GM12891 (cell line): ENCODE measurements at places on chromosomes 4 and X.

GRCh38 chr4:67674098-67674497 is 26.9 kb downstream of the UBA6 start:
- DNase-seq: no peak

- no peak for DNase-seq
Measured at GRCh38 chr4:15063341-15063740, 61.1 kb downstream of the CPEB2 start.

DNA sequence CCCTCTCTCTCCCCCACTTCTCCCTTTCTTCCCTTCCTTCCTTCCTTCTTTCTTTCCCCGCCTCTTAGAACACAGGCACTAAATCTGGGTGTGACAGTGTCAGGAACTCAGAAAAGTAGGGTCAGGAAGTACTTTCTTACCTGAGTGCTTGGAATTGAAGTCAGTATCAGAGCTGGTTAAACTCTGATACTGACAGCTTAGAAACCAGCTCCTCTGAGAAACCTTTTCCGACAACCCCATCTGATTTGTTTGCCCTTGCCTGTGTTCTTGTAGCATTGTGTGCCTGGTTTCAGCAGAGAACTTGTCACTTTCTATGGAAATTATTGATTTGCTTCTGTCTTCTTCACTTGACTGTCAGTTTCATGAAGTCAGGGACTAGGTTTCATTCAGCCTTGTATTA is 113.9 kb downstream of the AASDH start:
- no peak for DNase-seq

DNA sequence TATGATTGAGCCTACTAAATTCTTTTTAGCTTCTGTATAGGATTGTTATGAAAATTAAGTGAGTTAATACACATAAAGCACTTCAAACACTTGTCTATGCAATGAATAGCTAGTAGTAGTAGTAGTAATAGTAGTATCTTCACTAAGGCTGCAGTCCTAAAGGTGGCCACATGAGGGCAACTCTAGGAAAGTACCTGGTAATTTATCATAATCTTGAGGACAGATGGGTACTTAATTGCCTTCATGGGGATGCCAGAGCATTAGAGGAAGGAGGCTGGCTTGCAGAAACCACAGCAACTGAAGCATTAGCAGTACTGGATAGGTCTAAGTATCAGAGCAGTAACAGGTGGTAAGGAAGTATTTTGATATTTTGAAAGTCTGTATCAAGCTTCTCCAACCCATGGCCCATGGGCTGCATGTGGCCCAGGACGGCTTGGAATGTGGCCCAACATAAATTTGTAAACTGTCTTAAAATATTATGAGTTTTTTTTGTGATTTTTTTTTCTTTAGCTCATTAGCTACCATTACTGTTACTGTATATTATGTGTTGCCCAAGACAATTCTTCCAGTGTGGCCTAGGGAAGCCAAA is 17.3 kb downstream of the NIPAL1 start:
- DNase-seq: no peak

DNA sequence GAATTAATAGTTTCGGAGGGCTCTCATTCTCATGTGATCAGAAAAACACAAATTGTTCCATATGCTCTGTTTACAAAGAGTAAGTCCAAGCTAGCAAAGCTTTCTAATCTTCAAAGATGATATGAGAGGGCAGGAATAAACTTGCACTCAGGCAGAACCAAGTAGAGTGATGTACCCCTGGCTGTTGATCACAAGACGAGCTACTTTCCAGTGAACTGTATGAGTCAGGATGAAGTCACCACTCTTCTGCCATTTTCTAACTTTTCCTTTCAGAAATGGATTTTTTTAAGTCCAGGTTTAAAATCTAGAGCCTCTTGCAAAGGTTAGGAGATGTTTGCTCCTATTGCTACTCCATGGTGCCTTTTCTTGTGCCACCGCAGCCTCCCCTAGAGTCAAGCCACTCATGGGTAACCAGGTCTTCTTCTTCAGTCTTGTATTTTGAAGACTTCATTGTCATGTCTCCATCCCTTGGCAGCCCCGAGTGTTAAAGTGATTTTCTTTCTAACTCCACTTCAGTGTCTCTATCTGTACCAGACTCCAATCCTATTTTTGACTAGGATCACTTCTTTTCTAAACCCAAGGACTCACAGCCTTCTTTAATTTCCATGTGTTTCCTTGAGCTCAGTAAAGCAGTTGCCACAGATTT is 171.9 kb upstream of the GALNT7 start:
- DNase-seq: no peak

GRCh38 chrX:110853610-110854009 is 58.0 kb upstream of the CHRDL1 start:
- no peak for DNase-seq

GRCh38 chr4:124694306-124694705 is 18.2 kb downstream of the ANKRD50 start:
- no peak for DNase-seq

- no peak for DNase-seq
Measured at GRCh38 chrX:71251466-71251973, 2.4 kb downstream of the ZMYM3 start.

- DNase-seq: no peak
Measured at GRCh38 chrX:31165241-31166035, 93.6 kb upstream of the FTHL17 start.

- DNase-seq: no peak
Measured at GRCh38 chr4:99090481-99091215, 2.1 kb upstream of the ADH5 start.

DNA sequence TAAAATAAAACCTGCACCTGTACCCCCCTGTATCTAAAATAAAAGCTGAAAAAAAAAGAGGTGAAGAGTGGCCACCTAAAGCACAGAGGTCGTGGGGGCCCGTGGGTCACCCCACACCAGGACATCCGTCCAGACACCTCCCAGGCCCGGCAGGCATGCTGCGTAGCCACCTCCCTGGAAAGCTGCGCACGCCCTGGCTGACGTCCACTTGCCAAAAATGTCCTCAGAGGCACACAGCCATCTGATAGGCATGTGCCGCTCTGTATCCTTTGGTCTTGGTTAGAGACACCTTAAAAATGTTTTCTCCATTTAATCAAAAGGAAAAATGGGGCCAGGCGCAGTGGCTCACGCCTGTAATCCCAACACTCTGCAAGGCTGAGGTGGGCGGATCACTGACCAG is 17.7 kb downstream of the FAM53A start:
- DNase-seq: no peak

GRCh38 chr4:128163177-128164117 is 102.3 kb downstream of the LARP1B start:
- no peak for DNase-seq

DNA sequence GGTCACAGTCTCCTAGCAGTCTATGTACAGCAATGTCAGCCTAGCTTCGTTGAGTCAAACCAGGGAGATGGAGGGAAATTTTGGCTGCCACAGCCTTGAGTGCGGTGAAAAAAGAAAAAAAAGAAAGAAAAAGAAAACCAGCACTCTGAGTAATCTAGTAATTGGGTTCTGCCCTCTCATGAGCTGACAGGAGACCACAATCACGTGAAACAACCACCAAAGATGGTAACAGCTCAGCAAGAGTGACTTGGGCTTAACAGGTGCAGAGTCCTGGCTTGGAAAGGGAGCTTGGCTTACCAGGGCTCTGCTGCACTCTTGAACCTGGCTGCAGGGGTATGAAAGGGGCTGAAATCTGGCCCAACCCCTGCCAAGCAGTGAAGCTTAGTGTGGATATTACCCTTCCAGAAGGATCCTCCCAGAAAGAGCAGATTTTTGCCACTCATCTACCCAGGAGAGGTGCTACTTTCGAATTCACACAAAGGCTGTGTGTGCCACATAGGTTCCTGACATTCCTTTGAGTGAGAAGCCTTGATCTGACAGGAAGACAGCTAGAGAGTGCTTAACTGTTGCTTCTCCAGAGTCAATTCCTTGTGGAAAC is 350.3 kb downstream of the PTTG2 start:
- peak; percentile 43 for DNase-seq

DNA sequence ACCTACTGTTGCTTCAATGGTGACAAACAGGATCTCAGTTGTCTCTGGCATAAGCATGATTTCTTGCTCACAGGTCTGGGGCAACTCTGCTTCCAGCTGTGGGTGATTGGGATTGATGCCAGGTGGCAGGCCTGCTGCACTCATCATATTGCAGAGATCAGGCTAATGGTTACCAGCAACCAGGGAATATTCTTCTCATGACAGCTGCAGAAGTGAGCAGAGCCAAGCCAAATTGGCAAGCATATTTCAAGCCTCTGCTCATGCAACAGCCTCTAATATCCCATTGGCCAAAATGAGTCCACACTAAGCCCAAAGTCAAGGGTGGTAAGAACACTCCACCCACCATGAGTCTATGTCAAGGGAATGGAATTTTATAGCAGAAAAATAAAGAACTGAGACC is 26.7 kb upstream of the TBC1D19 start:
- DNase-seq: no peak

- no peak for DNase-seq
Measured at GRCh38 chr4:81019006-81019405, 11.5 kb upstream of the BMP3 start.

DNA sequence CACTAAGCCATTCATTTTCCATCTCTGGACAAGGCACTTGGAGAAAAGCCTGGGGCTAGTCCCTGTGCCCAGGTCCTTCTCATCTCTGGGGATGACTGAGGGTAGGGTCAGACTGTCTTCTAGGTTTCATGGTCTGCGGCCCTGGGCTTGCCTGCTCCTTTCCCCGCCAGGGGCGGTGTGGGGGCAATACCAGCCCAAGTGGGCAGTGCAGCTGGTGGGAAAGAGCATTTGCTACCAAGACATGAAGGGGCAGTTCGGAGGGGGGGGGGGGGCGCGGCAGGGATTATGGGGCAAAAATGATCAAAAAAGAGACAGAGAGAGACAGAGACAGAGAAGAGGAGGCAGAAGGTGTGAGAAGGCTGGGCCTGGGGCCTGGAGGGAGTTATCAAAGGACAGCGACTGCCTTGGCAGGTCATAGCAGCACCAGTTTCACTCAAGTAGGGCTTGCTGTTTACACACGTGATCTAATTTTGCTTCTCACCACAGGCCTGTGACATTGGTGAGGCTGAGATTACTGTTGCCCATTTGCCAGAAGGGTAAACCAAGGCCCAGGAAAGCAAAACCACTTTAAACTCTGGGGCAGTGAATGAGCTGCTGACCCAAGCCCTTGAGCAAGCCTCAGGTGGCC is 56.1 kb downstream of the PJA1 start:
- no peak for DNase-seq

DNA sequence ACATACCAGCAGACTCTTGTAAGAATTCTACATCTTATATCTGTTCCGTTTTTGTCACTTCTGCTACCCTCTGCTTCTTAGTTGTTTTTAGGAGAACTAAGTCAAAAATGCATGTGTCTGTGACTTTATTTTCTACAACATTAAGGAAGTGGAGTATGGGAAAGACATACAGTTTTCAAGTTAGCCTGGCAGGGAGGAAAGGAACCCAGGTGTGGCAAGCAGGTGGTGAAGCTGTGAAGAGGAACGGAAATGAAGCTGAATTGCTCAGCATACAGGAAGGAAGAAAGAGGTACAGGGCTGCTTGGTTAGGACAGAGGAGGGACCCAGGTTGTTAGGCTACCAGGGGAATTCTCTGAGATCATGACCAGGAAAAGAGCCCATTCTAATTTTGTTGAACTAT is 9.4 kb downstream of the GPRIN3 start:
- DNase-seq: no peak

DNA sequence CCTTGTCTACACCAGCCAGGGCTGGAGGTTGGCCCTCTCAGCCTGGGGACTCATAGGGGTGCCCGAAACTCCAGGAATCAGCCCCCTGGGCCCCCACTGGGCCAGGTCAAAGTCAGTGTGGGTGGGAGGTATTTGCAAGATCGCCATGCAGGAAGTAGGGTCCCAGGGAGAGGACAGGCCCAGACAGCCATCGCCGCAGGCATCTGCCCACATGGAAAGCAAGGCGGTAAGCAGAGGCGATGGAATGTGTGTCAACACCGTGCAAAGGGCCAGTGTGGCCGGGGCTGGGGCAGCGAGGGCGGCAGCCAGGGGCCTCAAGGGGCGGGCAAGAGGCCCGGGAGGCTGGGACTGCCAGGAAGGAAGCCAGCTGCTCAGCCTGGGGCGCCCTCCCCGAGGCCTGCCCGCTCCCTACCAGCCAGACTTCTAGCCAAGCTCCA is 19.3 kb upstream of the DUSP9 start:
- DNase-seq: no peak

- no peak for DNase-seq
Measured at GRCh38 chr4:38154681-38155588, 194.7 kb downstream of the PTTG2 start.

DNA sequence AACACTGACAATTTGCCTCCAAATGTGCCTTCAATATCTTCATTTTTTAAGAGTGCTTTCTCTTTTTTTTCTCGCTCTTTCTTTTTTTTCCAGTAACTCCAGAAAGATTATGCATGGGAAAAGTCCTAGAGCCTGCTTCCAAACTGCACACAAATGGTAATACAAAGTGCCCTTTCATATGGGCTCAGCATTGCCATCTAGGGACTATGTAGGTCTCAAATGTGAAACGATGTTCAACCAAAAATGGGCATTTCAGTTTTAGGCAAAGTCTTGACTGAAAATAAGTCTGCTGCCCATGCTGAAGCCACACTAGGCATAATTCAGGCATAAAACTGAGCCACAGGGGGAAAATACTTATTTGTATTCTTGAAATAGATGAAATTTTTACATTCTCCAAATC is 65.6 kb downstream of the SYNPO2 start:
- no peak for DNase-seq

DNA sequence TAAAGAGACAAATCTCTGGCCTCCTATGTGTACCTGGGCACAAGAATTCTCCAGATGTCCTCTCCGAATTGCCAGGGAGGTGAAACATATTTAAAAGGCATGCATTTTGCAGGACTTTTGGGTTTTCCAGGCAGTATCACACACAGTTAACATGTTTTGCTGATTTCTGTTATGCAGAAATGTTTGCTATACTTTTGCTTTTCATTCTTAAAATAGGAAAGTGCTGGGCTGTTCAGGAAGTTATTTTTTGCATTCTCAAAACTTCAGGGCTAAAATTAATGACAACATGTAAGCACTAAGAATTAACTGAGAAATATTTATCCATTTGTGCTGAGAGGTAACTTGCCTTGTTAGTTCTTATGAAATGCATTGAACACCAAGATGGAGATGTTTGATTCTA is 390.7 kb upstream of the CTSO start:
- DNase-seq: no peak

- no peak for DNase-seq
Measured at GRCh38 chrX:153928846-153929245, 2.8 kb upstream of the ARHGAP4 start.

GRCh38 chr4:8831221-8832112 is 40.2 kb downstream of the HMX1 start:
- no peak for DNase-seq

DNA sequence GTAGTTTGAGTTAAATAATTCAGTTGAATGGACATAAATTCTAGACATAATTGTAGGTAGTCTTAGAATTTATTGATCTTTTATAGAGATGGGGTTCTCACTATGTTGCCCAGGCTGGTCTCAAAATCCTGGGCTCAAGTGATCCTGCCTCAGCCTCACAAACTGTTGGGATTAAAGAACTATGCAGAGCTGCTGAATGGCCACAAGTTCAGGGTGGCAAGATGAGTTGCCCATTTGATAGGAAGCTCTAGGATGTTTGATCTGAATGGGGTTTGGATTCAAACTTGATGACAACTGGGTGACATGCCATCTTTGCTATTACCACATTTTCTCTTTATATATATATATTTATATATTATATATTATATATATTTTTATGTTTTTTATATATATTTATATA is 3.6 kb downstream of the RPL36A start:
- DNase-seq: no peak

- DNase-seq: peak; percentile 1
Measured at GRCh38 chr4:61200916-61201526, 895 bp downstream of the ADGRL3 start.
